ENCODE measurements at places on chromosomes 12 and 14.
A peak's percentile ranks its signal among the peaks of the same experiment; 100 is the strongest.

DNA sequence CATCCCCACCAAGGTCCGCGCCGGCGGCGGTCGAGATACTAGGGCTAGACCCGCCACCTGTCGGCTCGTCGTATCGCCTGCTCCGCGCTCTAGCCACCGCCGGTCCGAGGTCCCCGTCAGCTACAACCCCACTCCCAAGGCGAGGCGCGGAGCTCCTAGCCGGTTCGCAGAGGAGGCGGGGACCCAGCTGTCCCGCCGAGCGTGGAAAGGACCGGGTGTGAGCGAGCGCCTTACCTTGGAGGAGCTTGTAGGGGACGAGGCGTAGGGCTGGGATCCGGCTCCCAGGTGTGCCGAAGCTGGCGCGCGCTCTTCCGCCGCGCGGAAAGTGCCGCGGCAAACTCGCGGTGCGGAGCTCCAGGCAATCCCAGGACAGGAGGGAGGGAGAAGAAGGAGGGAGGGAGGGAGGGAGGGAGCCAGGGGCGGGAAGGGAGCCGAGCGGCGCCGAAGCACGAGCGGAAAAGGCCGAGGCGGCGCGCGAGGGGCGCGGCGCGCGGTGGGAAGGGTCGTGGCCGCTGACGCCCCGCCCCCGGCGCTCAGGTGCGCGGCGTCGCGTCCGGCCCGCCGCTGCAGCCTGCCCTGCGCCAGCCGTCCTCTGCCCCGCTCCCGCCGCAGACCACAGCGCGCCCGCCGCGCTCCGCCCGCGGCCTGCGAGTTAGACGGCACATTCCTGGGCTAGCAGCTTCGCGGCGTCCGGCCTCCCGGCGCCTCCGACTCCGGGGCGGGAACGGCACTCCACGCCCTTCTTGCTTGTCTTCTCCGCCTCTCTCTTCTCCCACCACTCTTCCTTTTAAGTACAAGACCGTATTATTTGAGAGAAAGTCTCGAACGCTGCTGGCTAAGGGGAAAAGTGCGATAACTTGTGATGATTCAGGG, at the start of gene PAWR:
PAWR (minus strand) TSS at position 327 of the 873 bp plus-strand sequence. CDS start 720 bp downstream, outside the sequence.
- peak; percentile 11 for DNase-seq

- DNase-seq = no peak
Measured at GRCh38 chr14:49732896-49733295, 35.1 kb upstream of the KLHDC2 start.

- DNase-seq = no peak
Measured at GRCh38 chr12:108446766-108447165, 68.3 kb upstream of the FICD start.

DNA sequence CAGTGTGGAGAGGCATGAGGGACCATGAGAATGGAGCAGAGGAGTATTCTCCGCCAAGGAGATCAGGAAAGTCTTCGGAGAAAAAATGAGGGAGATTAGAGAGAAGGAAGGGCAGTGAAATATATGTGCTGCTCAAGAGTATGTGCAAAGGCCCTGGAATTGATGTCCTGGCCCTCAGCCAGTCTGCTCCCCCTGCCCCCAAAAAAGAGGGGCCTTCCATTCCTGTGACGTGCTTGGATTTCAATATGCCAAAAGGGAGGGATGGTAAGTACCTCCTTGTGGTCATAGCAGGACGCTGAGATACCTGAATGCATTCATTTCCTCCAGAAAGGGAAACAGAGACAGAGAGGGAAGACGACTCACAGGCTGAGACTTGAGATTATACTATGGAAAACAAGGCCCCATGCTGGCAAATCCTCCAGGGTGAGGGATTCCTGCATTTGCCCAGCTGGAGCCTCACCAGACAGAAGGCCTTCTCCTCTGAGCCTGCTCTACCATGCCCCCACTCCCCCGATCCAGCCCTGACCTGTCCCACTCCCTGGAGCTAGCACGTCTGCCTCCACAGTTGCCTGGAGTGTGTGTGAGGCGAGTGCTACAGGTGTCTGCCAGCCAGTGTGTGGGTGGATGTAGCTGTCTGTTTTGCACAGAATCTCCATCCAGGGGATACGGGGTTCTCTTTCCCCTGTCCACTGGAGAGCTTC, 3.9 kb upstream of the RARG start:
- DNase-seq = no peak

- no peak for DNase-seq
Measured at GRCh38 chr14:99067927-99068326, 204.1 kb downstream of the BCL11B start.

DNA sequence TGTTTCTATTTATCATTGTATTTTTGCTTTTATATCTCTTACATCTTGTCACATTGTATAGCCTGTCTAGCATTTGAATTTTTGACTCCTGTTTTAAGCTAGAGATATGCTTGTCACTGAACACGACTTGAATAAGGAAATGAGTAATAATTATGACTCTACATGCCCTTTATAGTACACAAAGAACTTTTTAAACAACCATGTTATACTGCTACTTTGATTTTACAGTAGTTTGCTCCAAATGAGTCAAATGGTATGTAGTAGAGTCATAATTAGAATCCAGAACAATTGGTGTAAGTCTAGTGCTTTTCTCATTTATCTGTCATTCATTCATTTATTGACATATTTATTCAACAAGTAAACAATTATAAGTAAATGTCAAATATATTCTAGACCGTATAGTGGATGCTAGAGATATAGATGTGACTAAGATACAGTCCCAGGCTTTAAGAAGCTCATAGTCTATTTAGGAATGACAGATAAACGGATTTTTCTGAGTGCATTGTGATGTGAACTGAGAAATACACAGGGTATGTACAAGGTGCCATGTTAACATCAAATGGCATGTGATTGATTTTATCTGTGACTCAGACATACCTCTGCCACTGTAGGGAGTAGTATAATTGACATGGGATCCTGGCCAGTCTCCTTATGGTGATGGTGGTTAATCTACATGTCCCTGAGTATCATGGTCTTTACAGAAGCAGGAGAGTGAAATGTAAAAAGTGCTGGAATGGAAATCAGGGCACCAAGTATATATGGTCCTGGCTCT, 799.7 kb downstream of the DIO2 start:
- DNase-seq = no peak

DNA sequence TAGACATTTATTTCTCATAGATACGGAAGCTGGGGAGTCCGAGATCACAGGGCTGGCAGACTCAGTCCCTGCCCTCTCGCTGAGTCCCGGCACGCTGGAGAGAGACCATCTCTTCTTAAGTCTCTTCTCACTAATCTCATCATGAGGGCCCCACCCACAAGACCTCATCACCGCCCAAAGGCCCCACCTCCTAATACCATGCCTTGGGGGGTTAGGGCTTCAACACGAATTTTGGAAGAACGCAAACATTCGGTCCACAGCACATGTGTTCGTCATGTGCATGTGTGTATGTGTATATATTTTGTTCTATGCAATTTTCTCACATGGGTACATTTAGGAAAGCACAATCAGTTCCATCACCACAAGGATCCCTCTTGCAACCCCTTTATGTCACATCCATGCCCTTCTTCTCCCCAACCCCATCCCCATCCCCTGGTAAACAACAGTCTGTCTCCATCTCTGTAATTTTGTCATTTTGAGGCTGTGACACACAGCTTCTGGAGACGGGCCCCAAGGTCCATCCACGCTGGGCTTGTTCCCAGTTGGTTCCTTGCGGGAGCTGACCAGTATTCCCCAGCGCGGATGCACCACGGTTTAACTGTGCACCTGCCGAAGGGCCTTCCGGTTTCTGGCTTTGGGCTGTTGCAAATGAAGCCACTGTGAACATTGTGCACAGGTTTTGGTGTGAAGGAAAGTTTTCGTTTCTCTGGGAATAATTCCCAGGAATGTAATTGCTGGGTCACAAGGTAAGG, 317.5 kb upstream of the DIO3 start:
- no peak for DNase-seq
